Germinal center (tissue), 1 donor: ENCODE measurements at places on chromosomes 16 and 17.

DNA sequence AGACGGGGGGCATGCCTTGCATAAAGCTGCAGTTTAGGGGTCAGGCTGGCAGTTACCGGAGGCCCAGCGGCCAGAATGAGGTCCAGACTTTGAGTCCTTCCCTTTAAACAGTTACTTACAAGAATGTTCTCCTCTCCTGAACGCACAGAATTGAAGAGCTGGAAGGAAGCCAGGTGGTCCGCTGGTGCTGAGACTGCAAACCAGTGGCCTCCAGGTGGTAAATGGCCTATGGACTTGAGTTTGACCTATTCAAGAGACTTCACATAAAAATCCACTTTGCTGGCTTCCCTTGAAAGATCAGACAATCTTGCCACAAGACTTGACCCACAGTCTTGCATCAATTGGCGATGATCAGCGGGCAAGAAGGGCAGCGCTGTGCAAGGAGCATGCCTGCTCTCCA, 14.7 kb upstream of the SEZ6 start:
- no peak for DNase-seq

GRCh38 chr16:75343941-75344340, 89.4 kb downstream of the CFDP1 start:
- DNase-seq, result no peak

GRCh38 chr16:55695595-55695994, 39.8 kb downstream of the SLC6A2 start:
- DNase-seq, result no peak

- peak; percentile 26 for DNase-seq
These were observed 666 bp upstream of the METTL9 start for GRCh38 chr16:21598701-21599121.

DNA sequence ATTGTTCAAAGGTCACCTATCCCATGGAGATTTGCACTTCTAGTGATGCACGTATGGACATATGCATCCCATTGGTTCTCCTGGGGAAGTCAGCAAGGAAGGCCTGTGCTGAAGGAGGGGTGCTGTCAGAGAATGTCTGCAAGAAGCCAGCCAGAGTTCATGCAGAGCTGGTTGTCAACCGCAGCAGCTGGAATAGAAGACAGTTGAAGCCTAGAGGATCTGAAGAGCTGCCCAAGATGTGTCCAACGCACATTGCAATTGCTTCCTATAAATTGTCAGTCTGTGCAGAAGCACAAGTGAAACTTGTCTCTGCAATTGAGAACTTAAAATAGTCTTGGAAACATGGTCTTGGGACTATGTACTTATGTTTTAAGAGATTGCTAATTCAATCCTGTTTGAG, 82.1 kb upstream of the CNTNAP4 start:
- DNase-seq, result no peak
